Caudate nucleus (tissue), 63 donors: ENCODE measurements at places on chromosomes 3 and 15.

GRCh38 chr15:38440353-38441129, 13.4 kb upstream of the FAM98B start:
- no peak for DNase-seq

GRCh38 chr15:62618432-62618831, 424.1 kb upstream of the TPM1 start:
- no peak for DNase-seq

GRCh38 chr3:76826861-76827260, 213.0 kb upstream of the ROBO2 start:
- no peak for DNase-seq

DNA sequence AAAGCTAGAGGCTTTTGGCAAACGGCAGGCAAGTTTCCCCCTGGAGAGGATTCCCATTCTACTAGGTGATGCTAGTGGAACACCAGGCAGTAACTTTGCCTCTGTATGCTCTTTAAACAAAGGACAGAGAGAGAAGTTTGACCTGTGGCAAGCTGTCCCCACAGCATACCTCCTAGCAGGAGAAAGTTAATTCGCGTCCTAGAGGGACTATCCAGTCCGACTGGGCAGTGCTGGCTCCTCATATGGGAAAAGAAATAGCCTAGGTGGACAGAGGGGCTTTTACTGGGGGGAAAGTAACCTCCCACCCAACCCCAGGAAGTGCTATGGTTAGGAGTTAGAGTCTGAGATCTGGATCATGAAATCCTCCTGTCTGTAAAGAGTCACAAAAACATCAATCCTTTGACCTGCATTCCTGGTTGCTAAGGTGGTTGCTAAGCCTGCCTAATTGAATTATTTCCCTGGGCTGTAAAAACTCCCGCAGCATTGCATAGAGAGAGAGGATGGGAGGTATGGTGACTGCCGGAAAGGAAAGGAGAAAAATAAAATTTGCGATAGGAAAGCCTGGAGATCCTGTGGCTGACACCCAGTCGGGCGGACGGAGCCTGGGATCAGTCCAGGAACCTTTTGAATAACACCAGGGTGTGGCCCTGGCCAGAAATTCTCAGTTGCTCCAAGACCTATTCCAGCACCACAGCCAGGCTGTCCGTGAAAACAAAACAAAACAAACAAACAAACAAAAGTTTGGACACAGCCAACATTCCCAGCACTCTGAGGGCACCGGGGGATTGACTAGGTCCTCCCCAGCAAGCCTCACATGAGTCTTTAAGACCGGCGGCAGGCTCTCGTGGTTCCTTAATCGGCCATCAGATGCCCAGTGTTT, 67.7 kb upstream of the ATP11B start:
- DNase-seq, result no peak

- DNase-seq, result no peak
Observed at GRCh38 chr15:23564821-23565394, 566 bp upstream of the MKRN3 start.

- DNase-seq, result no peak
Observed at GRCh38 chr3:121963608-121964007, 58.4 kb downstream of the ILDR1 start.

DNA sequence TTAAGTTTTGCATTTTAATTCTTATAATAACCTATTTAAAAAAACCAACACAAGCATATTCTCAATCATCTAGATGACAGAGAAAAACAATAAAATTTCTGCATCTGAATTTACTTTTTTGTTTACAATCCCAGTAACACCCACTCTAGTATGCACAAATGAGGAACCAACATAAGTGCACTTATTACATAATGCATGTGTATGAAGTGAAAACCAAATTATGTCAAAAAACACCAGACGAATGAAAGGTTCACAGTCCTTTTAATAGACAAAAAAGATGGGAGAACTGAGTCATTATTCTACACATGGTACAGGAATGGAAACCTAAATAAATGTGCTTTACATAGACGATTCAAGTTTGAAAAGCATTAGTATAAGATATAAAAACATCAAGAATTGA, 91.7 kb downstream of the NR1I2 start:
- no peak for DNase-seq

- no peak for DNase-seq
Observed at GRCh38 chr15:85649372-85649771, 145.4 kb downstream of the KLHL25 start.

DNA sequence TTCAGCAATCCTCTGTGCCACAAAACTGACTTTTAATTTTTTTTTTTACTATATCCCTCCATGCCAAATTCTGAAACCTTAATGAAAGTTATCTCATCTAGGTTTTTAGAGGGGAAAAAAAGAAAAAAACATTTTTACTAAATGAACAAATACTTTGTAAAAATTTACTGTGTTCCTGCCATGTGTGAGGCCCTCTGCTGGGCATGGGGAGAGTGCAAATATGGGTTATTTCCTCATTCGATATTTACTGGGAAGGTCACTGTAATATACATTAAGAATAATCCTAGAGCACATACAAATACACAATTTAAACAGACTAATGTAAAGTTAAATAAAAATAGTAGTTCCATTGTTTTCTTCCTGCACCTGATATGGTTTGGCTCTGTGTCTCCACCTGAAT, 215.0 kb downstream of the GRM7 start:
- DNase-seq, result no peak

DNA sequence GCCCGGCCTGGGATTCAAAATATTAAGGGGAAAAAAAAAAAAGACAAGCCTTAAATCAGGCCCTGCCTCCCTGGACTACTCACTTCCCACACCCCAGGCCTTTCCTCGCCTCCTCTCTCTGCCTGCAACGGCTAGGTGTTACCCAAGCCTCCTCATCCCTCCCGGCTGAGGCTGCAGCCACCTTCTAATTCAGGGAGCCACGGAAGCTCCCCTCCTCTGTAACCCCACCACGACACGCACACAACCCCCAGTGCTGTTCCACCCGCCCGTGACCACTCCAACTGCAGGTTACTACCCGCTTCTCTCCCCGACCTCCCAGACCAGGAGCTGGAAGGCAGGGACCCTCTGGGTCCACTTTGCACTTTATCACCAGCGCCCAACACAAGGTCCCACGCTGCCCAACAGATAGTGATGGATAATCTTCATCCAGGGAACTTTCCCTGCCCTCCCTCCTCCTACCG, 936 bp downstream of the KIF7 start:
- DNase-seq, result no peak

DNA sequence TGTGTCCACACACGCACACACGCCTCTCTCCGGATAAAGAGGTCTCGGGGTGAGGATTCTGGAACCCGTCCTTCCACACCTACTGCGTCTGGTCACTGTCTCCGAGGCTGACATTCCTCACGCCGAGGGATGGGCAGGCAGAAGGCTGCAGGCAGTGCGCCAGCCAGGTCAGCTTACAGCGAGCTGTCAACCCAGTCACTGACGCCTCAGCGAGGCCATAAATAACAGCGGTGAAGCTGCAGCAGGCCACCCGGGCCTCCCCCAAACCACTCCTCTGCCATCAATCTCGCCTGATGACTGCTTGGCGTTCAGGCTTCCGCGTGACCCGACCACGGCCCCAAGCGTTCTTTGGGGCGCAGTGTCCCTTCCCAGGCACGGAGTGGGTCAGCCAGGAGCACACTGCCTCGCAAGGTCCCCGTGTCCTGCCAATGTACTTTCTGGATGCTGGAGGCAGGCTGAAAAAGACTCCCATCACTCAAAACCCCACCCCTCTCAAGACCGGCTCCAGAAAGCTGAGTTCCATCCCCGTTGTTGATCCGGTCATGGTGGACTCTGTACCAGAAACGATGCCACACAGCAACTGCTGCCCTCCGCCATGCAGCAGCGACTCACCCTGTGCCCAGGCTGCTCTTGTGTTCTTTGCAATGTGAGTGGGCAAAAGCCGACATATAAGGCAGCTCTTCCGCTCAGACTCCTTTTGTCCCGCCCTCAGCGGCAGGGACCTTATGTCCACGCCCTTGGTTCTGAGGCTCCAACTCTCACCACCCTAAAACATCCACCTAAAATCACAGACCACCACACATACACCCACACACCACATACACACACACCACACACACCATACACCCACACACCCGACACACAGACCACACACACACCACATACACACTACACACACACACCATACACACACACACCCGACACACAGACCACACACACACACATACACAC, 27.1 kb downstream of the CPN2 start:
- DNase-seq, result no peak

GRCh38 chr3:138440596-138440995, 6.2 kb downstream of the ESYT3 start:
- no peak for DNase-seq

- DNase-seq, result no peak
Observed at GRCh38 chr3:175356899-175357324, 497.8 kb downstream of the NAALADL2 start.

DNA sequence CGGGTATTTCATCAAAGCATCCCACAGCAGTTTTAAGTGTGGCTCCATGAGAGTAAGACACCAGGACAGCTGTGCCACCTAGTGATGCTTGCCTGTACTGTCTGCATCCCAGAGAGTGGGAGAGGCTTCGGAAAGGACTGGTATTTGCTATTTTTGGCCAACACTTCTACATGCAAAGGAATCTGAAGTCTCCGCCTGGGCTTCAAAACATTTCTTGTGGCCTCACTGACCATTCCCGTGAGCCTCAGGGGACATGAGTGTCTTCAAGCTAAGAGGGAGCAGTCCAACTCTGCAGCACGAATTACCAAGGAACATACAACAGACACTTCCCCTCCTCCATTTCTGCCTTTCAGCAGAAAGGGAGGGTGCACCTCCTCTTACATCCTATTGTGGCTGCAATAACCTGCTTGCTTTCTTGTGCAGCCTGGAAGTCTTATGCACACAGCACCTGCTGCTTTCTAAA, 177.5 kb downstream of the RORA start:
- peak; percentile 11 for DNase-seq

DNA sequence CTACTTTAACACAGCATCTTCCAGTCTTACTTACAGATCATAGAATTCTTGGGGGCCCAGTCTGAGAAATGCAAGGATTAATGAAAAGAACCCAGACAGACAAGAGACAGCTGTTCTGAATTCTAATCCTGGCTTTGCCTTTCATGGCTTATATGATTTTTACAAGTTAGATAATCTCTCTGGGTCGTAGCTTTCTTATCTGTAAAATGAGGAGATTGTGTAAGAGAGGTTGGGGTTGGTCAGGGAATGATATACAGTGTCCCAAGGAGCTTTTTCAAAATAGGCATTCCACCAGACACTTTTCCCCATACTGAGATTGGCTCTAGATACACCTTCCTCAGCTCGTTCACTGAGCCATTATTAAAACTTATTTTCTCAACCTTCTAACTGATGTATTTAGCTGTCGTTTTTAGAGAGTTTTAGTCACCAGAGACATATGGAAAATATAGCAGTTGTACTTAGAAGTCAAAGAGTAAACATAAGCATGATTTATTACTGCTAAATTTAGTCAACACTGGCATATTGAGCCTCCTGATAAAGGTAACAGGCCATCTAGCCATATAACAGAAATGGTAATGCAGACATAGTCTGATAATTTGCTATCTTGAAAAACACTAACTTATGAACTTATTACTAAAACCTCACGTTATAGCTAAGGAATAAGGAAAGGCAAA, 163.0 kb upstream of the MLF1 start:
- no peak for DNase-seq

GRCh38 chr3:179068779-179069530, 2.7 kb downstream of the ZMAT3 start:
- peak; percentile 5 for DNase-seq

- peak; percentile 1 for DNase-seq
Observed at GRCh38 chr3:64187065-64187959, 38.0 kb downstream of the PRICKLE2 start.

- DNase-seq, result no peak
Observed at GRCh38 chr15:62835351-62835750, 207.2 kb upstream of the TPM1 start.

- no peak for DNase-seq
Observed at GRCh38 chr15:98330258-98330657, 318.1 kb upstream of the IGF1R start.

GRCh38 chr3:58013973-58014649, 5.9 kb downstream of the FLNB start:
- no peak for DNase-seq

DNA sequence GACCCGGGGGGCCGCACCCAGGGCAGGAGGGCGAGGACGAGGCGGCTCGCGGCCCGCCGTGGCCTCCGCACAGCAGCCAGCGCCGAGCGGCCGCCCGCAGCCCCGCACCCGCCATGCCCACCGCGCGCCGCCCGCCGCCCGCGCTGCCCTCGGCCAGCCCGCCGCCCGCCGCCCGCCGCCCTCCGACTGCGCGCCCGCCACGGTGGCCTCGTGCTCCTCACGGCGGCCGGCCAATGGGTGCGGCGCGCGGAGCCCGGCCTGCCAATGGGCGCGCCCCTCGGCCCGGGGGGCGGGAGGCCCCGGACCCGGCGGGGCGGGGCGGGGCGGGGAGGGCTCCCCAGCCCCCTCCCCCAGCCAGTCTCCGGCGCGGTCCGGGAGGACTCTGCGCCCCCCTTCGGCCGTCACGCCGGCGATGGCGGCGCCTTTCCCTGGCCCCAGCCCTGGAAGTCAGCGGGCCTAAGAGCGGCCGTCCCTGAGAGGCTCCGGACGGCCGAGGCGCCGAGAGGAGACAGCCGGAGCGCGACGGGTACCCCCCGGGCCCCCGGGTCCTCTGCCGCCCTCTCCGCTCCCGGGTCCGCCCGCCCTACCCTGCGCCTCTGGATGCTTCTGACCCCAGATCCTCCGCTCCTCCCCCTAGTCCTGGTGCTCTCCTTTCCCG, at the start of gene NT5DC2:
NT5DC2 (minus strand) TSS at position 235 of the 658 bp plus-strand sequence; CDS start at position 115, 120 bp downstream.
- DNase-seq, result no peak

DNA sequence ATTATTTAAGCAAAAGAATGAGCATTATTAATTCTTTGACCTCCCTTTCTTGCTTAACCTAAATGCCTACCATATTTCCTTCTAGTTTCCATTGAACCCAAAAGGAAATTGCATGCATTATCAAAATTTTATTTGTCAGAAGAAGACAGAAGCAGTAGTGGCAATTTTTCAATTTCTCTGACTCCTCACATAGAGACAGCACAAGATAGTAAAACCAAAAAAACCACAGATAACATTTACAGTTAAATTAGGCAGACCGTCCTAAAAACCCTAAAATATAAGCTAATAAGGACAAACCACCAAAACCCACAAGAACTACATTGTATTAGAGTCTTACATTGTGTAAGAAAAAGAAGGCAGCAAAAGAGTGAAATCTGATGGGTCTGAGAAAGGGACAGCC, 27.1 kb downstream of the GOLGB1 start:
- no peak for DNase-seq

- no peak for DNase-seq
Observed at GRCh38 chr3:51035630-51036029, 349.5 kb upstream of the MANF start.

GRCh38 chr3:64533617-64534317, 154.0 kb downstream of the ADAMTS9 start:
- peak; percentile 63 for DNase-seq

- no peak for DNase-seq
Observed at GRCh38 chr3:124373524-124373923, 356.7 kb upstream of the UMPS start.

- DNase-seq, result no peak
Observed at GRCh38 chr3:136404056-136404455, 153.9 kb downstream of the PCCB start.
